ENCODE measurements at places on chromosomes 11 and 22.
A peak's percentile ranks its signal among the peaks of the same experiment; 100 is the strongest.

DNA sequence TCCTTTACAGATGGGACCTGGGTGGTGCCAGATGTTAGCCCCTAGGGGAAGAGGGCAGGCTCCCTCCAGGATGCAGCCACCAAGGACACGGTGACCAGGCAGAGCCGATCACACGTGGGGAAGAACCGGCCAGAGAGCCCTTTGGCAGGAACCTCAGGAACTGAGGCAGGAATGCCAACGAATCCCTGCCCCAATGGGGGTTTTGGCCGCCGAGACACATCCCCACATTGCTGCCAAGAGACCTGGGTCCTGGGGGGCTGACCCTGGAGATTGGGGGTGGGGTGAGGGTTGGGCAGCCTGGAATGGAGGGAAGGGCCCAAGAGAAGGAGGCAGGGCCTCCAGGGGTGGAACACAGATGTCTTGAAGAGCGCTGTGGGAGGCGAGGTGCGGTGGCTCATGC, 28.7 kb upstream of the LMO1 start:
- DNase-seq = no peak

DNA sequence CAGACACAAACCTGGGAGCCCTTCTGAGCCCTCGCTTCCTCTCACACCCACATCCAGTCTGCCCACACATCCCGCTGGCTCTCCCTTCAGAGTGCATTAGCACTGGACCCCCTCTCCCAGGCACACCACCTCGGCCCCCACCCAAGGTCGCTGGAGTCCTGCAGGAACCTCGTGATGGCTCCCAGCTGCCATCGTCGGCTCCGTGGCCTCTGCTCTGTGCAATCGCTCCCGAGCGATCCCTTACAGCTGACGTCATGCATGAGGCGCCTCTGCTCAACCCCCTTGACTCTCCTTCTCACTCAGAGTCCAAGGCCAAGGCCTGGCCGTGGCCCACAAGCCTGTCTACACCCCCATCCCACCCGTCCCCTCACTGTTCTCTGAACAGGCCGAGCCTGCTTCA, 183.9 kb downstream of the EFCAB6 start:
- no peak for DNase-seq

DNA sequence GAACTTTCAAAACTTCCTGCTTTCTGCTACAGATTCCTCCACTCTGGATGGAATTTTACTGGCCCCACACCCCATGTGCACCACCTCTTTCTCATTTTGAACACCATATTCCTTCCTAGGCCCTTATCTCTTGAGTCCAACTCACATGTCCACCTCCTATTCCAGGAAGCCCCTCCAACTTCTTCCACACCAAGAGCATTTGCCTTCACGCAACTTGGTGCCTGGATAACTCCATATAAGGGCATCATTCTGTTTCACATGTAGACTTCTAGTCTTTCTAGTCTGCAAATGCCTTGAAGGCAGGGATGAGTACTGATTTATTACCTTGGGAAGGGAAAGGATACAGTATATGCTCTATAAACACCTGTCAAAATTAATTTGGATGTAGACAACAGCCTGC, 17.5 kb downstream of the GAB2 start:
- no peak for DNase-seq

DNA sequence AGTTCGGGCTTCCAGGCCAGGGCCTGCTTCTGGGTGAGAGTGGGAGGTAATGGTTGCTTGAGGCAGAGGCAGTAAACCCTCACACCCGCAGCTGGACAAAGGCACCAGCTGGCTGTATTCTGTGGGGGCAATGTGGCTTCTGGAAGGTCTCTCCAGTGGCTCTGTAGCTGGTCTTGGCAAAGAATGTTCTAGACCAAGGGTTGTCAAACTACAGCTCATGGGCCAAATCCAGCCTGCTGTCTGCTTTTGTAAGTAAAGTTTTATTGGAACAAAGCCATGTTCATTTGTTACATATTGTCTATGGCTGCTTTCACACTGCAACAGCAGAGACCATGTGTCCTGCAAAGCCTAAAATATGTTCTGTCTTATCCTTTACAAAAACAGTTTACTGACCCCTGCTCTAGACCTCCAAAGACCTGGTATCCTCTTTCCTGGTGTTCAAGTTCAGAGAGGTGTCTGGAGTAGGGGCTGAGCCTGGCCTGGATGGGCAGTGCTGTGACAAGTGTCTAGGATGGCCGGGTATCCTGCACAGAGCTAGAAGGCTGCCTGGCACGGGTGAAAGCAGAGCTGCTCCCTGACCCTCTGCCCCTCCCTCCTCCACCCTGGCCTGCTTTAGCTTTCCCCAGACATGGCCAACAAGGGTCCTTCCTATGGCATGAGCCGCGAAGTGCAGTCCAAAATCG, 3.4 kb downstream of the TAGLN start:
- DNase-seq = peak; percentile 26

GRCh38 chr11:86438685-86439084, 64.0 kb downstream of the CCDC81 start:
- peak; percentile 81 for DNase-seq

DNA sequence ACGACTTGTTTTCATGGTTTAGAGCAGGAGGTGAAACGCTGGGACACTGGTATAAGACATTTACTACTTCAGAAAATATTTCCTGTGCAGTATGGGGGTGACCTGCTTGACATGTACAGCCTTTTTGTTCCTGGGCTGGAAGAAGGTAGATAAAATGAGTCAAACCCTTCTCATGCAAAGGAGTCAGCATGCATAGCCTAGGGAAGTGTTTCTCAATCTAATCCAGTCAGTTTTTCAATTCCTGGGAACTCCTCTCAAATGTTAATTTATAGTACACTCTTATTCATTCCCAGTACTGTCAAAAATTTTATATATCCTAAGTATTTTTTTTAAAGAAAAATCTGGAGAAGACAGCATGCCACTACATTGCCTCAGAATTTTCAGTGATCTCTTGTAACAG, 154.7 kb upstream of the GUCY1A2 start:
- DNase-seq = no peak

DNA sequence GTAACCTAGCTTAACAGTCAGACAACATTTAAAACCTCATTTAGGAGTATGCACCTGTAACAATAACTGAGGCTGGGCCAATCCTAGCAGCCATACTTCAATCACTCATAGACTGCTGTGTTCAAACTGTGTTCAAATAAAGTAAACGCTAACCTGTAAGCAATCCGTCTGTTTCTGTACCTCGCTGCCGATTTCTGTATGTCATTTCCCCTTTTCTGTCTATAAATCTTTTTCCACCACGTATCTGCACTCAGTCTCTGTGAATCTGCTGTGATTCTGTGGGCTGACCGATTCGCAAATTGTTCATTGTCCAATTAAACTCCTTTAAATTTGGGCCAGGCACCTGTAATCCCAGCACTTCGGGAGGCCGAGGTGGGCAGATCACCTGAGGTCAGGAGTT, 12.3 kb downstream of the APOBEC3H start:
- no peak for DNase-seq

GRCh38 chr11:87819151-87819550, 356.1 kb downstream of the RAB38 start:
- peak; percentile 31 for DNase-seq

- peak; percentile 44 for DNase-seq
These were observed 15.2 kb downstream of the TMPRSS5 start for GRCh38 chr11:113690619-113691569.

DNA sequence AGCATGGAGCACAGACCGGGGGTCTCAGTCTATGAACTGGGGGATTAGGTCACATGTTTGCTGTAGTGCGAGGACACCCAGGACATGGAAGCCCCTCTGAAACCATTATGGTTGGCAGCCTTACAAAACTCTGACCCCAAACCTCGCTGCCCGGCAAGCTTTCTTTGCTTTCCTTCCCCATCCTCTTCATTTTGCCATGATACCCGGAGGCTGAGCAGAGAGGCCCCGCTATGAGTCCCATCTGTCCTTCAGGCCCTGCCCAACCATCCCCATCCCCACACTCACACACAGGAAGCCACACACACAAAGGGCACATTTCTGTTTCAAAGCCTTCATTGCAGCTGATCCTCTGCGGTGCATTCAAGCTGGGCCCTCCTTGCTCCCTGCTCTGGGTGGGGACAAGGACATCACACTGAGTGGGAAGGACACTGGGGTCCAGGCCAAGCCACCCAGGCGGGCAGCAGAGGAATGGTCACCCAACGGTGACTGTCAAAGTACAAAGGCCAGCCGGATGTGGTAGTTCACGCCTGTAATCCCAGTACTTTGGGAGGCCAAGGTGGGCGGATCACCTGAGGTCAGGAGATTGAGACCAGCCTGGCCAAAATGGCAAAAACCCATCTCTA, 176.5 kb downstream of the CTTN start:
- DNase-seq = no peak

DNA sequence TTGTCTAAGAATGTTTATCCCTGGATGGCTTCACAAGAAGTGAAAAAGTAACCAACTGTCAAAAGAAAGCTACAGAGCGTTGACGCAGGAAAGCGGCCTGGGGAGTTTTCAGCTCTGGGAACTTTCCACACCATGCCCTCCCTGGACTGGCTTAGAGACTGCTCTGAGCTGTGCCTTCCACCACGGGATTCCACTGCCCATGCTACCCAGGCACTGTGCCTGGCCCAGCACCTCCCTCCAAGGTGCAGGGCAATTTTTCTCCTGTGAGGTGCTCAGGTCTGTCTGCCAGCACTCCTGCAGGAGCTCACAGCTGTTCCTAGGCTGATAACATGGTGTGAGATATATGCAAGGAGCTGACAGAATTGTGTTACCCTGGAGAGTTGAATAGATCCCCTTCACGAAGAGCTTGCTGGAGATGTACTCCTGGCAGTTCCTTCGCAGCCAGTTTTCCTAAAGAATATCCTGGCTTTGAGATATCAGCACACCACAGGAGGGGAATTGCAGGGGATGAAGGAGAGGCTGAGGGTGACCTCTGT, 258.3 kb upstream of the B3GAT1 start:
- DNase-seq = no peak

- DNase-seq = no peak
These were observed 44.9 kb downstream of the EXT2 start for GRCh38 chr11:44140372-44140771.

Data from fibroblast of skin of abdomen (primary cell).